Karpas-422 (cell line): ENCODE measurements at places on chromosomes 11 and 22. TPM values are rescaled to one million over a fixed set of nuclear protein-coding genes. Genes with fewer than 3 reads are reported as not detected.

Gene TH
- not detected in 2 replicates for total RNA-seq

- DNase-seq = no peak
Observed at GRCh38 chr22:31852691-31853421, 91.5 kb upstream of the YWHAH start.

DNA sequence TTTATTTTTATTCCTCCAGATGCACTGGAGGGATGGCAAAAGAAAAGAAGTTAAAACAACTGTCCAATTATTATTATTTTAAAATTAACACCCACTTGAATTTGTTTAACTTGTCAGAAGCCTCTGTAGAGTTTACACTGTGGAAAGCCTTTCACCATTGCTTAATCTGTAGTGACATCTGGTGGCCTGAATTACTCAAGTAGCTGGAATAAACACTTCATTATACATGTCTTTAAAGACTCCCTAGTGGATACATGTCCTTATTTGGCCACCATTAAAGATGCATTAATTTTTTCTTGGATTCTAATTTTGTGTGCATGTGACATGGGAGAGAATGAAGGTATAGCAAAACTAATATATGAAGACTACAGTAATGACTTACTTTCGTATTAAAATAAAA is 1496.5 kb downstream of the FAM181B start:
- peak; percentile 84 for DNase-seq

DNA sequence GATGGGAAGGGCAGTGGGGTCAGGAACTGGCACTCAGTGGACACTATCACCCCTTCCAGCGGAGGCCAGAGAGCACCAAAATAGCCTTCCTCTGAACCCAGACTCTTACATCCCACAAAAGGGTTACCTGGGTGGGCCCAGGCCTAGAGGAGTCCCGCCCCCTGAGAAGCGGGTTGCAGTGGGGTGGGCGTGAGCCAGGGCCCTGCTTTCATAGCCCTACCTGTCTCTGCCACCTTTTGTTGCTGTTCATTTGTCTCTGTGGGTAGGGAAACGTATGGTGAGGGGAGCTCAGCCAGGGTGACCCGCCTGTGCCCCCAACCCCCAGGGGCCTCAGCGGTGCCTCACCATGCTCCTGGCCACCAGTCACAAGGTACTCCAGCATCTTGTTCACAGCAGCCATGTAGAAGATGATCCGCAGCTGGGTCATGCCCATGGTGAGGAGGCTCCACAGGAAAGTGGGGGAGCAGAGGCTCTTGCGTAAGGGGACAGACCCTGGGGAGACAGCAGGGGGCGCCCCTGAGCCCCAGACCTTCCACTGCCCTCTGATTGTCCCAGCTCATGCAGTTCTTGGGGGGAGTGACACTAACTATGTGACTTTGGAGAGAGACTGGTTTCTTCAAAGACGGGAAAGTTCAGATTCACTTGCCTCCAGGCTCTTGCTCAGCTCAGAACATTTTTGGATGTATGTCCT is 24.0 kb downstream of the SLC43A1 start:
- DNase-seq = peak; percentile 81

DNA sequence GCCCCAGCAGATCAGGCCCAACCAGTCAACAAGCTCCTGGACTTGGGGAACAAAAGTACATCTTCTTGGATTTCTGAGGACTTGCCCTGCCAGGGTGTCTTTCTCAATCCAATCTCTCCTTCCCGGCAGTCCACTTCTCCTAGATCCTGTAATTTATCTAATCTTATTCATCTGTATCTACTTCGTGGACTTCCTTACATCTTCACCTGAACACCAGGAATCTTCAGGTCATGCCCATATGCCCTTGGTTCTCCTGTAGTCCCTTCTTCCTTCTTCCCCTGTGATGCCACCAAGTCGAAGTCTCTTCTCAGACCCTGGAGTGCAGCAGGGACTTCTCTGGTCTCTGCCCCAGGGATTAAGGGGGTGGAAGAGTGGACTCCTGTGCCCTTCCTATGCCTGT is 100.3 kb downstream of the ZNF280B start:
- DNase-seq = no peak

DNA sequence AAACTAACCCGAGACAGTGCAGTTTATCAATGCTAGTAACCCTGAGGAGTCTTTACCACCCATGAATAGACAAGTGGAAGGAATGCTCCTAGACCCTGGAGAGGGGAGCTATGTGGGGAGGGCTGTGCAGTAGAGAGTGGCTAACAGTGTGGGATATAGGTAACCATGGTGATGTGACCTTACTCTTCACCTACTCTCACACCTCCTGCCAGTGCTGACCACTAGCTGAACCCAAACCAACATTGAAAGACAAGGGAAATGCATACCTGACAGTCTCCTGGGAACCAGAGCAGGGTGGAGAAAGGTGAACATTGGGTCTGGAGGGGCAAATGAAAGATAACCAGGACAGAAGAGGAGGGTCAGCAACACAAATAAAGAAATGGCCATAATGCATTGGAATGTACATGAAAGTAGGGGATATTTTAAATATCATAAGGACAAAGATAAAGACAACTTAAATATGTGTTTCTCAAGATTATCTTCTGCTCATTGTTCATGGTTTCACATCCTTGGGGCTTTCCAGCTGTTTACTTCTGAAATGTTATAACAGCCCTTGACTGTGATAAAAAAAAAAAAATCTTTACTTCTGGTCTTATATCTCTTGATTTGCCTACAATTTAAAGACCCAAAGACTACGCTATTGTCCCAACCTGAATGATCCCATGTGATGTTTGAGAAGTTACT is 983.3 kb upstream of the TENM4 start:
- DNase-seq = no peak

DNA sequence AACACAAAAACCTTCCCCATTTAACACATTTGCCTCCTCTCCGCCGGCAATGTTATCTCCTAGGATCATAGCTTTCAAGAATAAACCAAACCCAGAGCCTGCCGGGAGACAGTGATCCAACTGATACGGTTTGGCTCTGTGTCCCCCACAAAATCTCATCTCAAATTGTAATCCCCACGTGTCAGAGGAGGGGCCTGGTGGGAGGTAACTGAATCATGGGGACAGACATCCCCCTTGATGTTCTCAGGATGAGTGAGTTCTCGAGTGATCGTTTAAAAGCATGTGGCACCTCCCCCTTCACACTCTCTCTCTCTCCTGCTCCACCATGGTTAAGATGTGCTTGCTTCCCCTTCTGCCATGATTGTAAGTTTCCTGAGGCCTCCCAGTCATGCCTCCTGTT is 33.3 kb downstream of the RBFOX2 start:
- DNase-seq = no peak

DNA sequence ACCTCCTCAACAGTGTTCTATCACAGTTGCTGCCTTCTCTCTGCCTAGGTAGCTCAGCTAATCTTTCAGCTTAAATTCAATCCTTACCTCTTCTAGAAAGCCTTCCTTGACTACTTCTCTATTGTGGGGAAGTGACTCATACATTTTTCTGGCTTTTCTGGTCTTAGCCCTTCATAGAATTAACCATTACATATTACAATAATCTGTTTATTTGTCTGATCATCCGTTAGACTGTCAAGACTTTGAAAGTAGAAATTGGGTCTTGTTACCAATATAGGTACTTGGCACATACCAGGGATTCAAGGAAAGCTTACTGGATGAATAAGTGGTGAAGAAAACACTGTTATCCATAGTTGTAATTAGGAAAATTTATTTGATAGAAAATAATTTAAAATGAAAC is 89.6 kb downstream of the FANCF start:
- no peak for DNase-seq

DNA sequence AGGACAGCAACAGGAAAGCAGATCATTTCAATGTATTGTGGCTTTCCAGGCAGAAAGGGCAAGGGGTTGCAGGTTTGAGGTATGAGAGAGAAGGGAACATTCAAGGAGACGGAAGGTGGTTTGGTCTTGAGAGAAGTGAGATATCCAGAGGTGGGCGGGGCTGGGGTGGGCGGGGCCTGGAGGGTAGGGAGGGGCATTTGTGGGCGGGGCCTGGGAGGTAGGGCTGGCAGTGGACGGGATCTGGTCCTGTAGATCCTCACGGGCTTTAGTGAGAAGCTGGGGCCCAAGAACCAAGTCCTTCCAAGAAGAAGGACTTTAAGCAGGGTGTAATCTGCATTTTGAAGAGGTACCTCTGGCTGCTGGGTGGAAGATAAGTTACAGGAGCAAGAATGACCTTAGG is 199.2 kb downstream of the MN1 start:
- peak; percentile 52 for DNase-seq

DNA sequence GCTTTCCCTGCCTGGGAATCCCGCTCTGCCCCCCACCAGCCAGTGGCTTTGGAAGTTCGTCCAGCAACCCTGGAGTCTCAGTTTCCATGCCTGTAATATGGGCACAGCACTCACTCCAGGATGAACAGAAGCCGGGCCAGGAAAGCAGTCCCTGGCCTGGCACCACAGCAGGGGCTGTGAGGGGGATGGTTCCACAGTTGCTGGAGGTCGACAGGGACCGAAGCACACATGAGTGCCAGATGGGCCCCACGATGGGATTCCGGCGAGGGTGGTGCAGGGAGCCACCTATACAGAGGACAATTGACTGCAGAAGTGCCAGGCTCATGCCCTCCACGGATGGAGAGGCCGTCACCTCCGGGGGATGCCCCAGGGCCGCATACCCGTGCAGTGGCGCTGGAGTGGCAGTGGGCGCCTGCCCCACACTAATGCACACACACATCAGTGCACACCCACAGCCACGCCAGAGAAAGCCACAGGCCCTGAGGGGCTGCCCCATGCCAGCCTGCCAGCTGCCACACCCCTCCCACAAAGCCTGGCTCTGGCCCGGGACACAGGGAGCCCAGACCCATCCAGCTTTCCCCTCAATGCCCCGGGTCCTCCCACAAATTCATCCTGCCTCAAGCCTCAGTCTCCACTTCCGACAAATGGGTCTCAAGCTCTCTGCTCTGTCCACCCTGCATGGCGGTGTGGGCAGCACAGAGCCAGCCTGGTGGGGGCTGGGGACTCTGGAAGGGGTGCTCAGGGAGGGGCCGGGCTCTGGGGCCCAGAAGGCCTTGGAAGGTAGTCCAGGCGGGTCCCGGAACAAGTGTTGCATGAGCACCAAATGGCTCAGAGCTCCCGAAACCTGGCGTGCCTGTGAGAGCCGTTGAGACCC is 9.7 kb downstream of the ASCL2 start:
- DNase-seq = no peak

DNA sequence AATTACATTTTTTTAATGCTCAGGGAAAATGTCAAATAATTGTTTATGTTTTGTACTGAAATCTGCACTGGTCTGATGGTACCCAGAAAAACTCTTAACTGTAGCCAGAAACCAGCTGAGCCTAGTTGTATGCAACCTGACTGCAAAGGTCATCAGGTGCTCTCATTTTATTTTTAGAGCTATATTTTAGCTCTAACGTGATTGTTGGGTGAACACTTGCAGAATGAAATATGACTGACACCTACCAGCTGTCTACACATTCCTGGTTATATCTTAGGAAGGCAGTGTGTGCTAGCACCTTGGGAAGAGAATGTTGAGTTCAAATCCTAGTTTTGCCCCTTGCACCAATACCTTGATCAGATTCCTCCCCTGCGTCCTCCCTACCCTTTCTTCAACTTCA is 23.6 kb downstream of the PTPRJ start:
- no peak for DNase-seq

GRCh38 chr11:130677486-130678153 is 229.2 kb downstream of the ADAMTS15 start:
- DNase-seq = no peak

Gene DEUP1
- total RNA-seq = not detected in 2 replicates

- peak; percentile 94 for DNase-seq
Observed at GRCh38 chr22:46071451-46072109, 78.7 kb upstream of the PPARA start.

DNA sequence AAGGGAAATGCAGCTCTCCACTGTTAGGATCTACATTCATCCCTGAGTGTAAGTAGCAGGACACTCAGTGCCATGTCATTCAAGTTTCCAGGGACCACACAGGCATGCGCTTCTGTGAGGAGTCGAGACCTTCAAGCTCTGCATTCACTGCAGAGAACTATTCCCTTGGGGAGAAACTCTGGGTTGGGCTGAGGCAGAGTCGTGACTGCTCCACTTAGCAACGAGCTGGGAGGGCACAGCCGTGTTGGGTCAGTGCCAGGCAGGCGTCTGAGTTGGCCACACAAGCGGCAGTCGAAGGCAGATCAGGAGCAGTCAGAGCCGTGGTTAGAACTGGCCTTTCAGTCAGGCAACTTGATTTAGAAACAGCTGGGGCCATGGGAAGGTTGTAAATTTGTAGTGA is 14.7 kb downstream of the MPEG1 start:
- no peak for DNase-seq

- DNase-seq = no peak
Observed at GRCh38 chr22:20262582-20263147, 5.5 kb downstream of the RTN4R start.

GRCh38 chr22:22756109-22756508 is 111.7 kb downstream of the GGTLC2 start:
- no peak for DNase-seq

DNA sequence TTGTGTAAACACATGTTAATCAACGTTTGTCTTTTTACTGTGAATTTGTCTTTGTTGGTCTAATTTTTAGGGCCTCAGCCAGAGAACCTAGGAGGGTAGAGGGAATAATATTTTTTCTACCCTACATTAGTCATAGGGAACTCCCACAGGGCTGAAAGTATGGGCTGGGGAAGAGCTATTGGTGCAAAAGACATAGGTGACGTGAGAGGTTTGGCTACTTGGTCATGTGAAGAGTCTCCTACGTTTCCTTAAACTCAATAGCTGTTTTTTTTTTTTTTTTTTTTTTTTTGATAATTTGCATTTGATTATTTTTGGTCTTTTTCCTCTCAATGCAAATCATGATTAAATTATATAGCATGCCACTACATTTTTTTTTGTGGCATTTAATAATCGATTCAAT is 15.9 kb upstream of the MMP7 start:
- no peak for DNase-seq
